ENCODE measurements at places on chromosomes 6 and 20.

- DNase-seq = no peak
These were observed 13.9 kb upstream of the KLHL31 start for GRCh38 chr6:53679446-53679933.

GRCh38 chr20:46696791-46697279 is 7.6 kb upstream of the TP53RK start:
- DNase-seq = no peak

DNA sequence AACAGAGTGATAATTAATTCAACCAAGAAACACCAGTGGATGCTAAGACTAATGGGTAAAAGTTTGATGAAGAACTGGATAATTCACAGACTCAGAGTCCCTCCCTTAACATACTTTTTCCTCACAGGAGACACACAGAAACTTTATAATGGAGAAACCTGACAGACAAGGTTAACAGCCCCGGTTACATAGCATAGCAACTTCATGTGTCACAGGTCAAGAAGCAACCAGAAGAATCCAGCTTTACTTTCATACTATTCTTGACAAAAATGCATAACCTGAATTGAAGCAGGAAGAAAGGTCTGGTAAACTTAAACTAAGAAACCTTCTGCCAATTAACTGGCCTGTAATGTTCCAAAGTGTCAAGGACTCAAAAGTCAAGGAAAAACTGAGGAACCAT is 375.9 kb downstream of the RNF144B start:
- no peak for DNase-seq

- no peak for DNase-seq
These were observed 604 bp upstream of the RAB5IF start for GRCh38 chr20:36604952-36605398.

- no peak for DNase-seq
These were observed 187.3 kb upstream of the JAG1 start for GRCh38 chr20:10861090-10861489.

- no peak for DNase-seq
These were observed 74.0 kb upstream of the RALGAPA2 start for GRCh38 chr20:20786428-20786827.

- no peak for DNase-seq
These were observed 301.8 kb downstream of the TBC1D32 start for GRCh38 chr6:121032268-121033006.

DNA sequence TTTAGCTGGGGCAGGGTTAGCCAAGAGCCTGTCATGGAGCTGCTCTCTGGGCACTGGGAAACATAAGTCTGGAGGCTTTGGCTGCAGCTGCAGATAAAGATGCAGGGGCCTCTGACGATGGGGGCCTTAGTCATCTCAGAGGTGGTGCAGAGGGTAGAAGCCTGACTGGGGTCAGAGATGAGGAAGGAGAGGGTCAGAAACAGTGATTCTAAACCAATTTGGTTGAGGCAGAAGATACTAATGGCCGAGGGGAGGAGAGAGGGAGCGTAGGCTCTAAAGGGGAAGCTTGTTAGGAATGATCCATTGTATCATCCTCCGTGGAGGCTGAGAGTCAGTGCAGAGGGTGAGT is 33.8 kb downstream of the PLEKHG1 start:
- DNase-seq = no peak

- no peak for DNase-seq
These were observed 19.8 kb downstream of the SIRPD start for GRCh38 chr20:1537731-1538058.

GRCh38 chr6:90497411-90497810 is 89.5 kb downstream of the MAP3K7 start:
- no peak for DNase-seq

DNA sequence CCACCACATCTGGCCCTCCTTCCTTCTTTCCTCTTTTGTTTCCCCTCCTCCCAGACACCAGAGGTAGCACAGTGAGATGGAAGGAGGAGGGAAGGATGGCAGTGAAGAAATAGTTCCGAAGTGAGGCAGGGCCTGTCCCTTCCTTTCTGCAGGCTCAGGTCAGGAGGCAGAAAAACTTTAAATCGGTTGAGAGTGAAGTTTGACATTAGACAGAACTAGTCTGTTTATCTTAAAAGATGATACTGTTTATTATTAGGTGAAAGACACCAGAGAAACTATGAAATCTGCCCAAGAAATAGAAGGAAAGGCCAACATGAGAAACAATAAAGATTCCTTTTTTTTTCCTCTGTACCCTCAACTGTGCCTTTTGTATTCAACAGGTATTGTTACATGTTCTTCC is 670.3 kb downstream of the UTRN start:
- no peak for DNase-seq

- no peak for DNase-seq
These were observed 45.2 kb upstream of the RALY start for GRCh38 chr20:33948480-33948879.

- DNase-seq = no peak
These were observed 1373.5 kb downstream of the GRIK2 start for GRCh38 chr6:102766963-102767362.

DNA sequence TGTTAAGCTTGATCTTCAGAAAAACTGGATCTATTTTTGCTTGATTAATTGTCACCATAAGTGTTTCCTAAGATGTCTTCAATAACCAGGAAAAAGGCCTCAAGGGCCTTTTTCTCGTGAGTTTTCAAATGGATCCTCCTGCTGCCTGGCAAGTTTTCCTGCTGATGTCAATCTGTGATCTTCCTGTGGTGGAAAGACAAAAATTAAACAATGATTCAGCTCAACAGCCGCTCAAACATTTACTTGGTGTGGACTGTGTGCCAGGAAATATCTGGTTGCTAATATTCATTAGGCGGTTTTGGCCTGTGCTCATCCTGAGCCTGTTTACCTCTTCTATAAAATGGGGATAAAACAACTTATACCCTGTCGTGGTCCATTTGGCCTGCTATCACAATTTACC is 35.4 kb upstream of the SSTR4 start:
- no peak for DNase-seq

DNA sequence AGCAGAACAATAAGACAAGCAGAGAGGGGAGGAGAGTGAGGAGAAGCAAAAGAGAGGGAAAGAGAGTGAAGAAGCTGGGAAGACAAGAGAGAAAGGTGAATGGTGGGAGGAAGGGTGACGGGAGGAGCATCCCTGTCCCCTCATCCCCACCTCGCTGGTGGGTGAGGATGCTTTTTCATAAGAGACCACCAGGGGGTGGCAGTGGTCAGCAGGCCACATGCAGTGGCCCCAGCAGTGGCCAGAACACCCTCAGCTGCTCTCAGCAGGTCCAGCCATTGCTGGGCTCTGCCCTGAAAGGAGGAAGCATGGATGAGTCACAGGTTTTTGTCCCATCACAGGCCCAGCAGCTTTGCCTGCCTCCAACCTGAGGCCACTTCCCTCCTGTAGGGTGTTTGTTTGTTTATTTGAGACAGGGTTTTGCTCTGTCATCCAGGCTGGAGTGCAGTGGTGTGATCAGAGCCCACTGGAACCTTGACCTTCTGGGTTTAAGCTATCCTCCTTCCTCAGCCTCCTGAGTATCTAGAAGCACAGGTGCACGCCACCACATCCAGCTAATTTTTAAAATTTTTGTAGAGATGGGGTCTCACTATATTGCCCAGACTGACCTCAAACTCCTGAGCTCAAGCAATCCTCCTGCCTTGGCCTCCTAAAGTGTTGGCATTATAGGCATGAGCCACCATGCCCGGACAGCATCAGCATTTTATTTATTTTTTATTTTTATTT is 24.0 kb downstream of the FGD2 start:
- DNase-seq = no peak

- no peak for DNase-seq
These were observed 329.0 kb downstream of the GJA1 start for GRCh38 chr6:121764493-121764892.

GRCh38 chr6:118580585-118581419 is 32.7 kb downstream of the PLN start:
- no peak for DNase-seq

DNA sequence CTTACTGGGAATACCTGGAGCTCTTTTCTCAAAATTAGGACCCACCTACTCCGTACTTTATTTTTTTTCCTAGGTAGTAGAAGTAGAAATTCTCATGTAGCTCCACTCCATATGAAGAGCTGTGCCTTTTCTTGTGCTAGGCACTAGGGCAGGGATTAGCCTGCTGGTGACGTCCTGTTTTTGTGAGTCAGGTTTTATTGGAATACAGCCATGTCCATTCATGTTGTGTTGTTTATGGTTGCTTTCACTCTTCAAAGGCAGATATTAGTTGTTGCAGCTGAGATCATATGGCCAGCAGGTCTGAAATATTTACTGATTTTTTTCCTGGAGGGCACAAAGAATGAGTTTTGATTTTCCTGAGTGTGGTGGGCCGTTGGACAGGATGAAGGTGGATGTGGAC is 20.5 kb downstream of the XRN2 start:
- DNase-seq = no peak

DNA sequence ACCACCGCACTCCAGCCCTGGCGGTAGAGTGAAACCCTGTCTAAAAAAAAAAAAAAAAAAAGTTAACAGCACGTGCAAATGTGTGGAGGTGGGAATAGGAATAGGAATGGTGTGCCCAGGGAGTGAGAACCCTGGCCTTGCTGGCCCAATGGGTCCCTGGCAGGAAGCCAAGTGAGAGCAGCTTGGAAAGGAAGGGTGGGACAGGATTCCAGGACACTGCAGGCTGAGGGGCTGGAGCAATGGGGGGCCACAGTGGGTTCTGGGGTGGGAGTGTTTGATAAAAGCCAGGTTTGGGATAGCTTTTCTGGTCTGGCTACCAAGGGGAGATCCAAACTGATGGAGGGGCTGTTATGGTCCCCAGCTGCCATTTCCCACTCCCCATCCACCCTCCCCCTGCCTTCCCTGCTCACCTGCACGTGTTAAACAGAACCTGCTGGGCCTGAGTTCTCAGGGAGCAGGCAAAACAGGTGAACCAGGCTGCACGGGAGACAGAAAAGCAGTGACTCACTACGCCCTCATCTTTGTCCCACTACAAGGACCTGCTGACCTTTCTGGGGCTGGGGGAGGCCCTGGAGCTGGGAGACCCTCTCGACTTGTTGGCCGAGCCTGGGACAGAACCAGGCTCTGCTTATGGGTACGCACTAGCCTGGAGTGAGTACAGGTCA is 3.3 kb downstream of the SUN5 start:
- DNase-seq = no peak

GRCh38 chr6:33191383-33192104 is 723 bp downstream of the COL11A2 start:
- DNase-seq = no peak

DNA sequence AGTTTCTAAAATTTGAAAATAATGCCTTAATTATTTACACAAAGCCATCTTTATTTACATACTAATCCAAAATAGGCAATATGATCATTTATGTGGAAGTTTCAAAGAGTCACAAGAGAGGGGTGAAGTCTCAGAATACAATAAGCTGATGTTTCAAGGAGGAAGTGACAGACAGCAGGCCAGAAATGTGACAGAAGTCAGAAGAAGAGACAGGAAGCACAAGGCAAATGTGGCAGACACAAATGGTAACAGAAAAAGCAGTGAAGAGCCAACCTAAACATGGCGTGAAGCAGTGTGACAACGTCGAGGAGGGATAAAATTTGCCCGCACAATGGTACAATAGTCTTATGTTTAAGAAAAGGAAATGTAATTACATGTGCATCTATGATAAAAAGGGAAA is 59.8 kb downstream of the SHPRH start:
- DNase-seq = no peak

- DNase-seq = no peak
These were observed 202.0 kb upstream of the RNF24 start for GRCh38 chr20:4217349-4217841.

DNA sequence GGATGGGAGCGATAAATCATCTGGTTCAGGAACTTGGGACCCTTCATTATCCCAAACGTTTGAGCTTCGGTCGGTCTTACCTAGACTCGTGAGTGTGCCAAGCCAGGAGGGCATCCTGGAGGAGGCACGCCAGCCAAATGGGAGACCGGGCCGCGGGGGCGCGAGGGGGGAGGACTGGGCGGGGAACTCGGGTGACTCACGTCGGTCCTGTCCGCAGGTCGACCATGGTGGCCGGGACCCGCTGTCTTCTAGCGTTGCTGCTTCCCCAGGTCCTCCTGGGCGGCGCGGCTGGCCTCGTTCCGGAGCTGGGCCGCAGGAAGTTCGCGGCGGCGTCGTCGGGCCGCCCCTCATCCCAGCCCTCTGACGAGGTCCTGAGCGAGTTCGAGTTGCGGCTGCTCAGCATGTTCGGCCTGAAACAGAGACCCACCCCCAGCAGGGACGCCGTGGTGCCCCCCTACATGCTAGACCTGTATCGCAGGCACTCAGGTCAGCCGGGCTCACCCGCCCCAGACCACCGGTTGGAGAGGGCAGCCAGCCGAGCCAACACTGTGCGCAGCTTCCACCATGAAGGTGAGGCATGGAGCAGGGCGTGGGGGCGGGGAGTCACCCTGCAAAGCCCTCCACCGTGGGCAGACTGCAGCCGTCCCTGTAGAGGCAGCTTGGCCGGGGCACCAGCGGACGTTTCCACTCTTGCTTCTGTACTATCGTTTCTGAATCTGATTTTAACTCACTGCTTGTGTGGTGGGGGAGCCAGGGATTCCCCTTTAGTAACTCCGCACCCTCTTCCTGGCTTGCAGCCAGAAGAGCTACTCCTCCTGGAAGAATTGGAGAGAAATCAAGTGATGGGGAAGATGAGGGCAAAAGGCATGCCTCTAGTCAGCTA is 2.7 kb downstream of the BMP2 start:
- no peak for DNase-seq

- DNase-seq = no peak
These were observed 47.0 kb downstream of the ARHGAP18 start for GRCh38 chr6:129662980-129663431.

DNA sequence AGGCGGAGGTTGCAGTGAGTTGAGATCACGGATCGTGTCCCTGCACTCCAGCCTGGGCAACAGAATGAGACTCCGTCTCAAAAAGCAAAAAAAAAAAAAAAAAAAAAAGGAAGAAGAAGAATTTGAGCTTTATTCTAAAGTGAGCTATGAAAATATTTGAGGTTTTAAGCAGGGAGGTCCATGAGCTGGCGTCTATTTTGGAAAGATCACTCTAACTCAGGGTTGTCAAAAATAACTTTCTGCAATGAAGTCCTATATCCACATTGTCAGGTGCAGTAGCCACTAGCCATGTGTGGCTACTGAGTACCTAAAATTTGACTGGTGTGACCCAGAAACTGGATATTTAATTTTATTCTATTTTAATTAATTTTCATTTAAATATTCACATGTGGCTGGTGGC is 217.1 kb downstream of the PTPRT start:
- no peak for DNase-seq

- no peak for DNase-seq
These were observed 40.3 kb upstream of the CD93 start for GRCh38 chr20:23126281-23127061.
